ENCODE measurements at places on chromosomes 1 and 21.
A peak's percentile ranks its signal among the peaks of the same experiment; 100 is the strongest.

GRCh38 chr1:36443297-36443696, 7.0 kb downstream of the OSCP1 start:
- DNase-seq = no peak

- DNase-seq = no peak
These were observed 12.2 kb downstream of the OR2B11 start for GRCh38 chr1:247445526-247446356.

GRCh38 chr1:24189528-24189927, 2.4 kb upstream of the IFNLR1 start:
- peak; percentile 84 for DNase-seq

GRCh38 chr1:206005778-206006180, 2.6 kb upstream of the RAB7B start:
- DNase-seq = no peak

DNA sequence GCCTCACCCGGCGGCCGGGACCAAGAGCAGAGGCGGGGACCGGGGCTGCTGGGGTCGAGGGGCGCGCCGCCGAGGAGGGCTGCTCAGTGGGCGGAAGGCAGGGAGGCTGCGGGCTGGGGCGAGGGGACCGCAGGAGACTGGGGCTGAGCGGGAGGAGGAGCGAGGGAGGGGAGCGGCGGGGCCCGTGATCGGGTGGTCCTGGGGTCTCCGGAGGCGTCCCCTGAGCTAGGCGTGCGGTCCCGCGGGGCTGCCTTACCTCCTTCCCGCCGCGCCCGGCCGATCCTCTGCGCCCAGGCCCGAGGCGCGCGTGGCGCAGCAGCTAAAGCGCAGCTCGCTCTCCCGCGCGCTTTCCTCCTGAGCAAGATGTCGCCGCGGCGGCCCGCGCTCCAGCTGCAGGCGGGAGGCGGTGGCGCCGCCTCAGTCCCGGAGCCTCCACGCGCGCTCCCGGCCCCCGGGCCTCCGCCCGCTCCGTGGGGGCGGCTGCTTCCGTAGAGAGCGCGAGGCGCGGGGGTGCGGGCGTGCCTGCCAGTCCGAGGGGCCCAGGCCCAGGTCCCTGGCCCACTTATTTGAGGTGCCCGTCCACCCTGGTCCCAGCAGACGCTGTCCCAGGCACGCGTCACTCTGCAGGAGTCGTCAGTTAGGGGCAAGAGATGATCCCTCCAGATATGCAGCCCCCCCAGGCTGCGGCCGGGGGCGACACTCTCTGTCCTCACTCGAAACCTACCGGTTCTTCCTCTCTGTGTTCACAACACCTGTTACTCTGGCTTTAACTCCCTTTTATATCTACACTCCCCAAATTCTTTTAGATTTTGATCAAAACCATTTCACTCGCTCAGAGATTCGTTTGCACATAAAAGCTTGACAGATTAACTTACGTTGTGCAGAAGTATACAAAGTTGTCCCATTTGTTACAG, at the start of gene CCSAP:
Gene CCSAP, minus strand, starts transcription at position 392 of the 914 bp plus-strand sequence. CDS start 582 bp downstream, outside the sequence.
- peak; percentile 47 for DNase-seq

DNA sequence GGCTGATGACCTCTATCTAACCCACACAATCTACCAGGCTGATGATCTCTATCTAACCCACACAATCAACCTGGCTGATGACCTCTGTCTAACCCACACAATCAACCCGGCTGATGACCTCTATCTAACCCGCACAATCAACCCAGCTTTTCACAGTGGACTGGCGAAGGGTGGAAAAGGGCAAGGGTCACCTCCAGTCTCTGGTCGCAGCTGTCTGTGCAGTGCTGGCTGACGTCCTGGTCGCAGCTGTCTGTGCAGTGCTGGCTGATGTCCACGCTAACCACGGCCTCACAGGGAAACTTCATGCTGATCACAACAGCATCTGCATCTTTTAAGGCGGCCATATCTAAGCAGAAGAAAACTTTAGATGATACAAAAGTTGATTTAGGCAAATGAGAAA, 12.2 kb upstream of the CCDC27 start:
- no peak for DNase-seq

DNA sequence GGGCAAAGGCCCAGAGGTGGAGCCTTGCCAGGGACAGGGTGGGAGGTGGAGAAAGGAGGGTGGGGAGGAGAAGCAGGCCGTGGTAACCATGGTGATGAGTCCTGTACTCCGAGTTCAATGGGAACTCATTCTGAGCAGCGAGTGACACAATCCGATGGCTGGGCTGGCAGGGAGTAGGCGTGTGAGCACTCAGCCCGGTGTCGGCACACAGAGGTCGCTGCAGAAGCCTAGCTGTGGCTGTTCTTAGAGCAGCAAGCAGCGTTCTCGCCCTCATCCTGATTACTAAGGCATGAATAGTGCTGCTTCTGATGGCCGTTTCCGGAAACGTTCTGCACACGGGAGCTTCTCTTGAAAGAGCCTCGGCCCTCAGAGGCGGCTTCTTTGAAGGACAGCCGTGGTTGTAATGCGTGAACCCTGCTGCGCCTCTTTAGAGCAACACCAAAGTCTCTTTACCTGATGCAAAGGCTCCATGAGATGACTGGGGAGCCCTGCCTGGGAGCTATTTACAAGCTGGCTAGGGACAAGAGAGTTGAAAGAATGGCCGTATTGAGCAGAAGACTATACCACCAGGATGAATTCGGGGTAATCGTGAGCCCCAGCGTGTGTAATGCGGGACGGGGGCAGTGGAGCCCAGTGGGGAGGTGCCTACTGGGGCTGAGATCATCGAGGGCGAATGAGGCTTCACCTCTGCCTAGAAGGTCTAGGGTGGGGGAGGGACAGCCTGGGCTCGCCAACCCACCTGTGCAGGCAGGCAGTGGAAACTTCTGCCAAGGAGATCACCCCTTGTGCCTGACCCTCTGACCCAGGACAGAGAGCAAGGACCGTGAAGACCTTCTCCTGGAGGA, 72.8 kb upstream of the PAX7 start:
- DNase-seq = peak; percentile 88

GRCh38 chr1:153688736-153689328, 10.3 kb downstream of the NPR1 start:
- no peak for DNase-seq

- DNase-seq = no peak
These were observed 447.6 kb upstream of the PRMT6 start for GRCh38 chr1:106608841-106609240.

DNA sequence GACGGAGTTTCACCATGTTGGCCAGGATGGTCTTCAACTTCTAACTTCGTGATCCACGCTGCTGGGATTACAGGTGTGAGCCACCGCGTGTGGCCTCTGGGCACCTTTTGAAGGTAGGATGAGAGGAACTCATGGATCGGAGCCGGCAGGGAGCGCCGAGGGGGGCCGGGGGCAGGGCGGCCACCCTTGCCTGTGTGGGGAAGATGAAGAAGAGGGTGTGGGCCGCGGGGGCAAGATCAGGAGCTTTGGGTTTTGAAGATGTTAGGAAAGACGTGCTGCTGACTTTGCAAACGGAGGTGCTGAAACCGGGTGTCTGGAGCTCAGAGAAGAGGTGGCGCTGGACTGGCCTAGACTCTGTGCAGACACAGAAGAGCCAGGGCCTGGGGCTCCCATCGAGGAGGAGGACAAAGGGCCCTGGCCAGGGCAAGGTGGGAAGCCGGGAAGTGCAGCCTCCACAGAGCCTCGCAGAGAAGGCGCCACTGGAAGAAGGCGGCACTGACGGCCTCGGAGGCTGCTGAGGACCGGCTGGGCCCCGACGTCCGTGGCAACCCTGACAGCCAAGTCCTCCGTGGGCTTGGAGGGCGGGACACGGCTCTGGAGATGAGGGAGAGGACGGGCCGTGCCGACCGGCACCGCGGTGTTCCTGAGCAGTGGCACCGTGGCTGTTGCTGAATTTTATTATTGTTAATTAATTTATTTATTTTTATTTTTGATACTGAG, 13.7 kb downstream of the RNF223 start:
- no peak for DNase-seq

DNA sequence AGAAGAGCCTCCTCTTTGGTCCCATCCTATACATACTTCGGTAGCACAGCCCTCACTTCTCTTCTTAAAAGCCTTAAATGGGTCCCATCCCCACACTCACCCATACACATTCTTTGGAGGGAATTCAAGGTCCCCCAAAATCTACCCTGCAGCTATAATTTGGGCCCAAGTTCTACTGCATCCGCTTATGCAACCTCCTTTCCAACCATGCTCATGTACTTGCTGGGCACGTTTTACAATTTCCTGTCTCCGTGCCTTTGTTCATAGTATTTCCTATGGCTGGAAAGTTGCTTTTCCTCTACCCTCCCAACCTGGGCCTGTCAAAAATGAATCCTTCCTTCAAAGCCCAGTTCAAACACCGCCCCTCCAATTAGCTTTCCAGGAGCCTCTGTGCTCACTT, 99.7 kb downstream of the SLC45A1 start:
- no peak for DNase-seq

- no peak for DNase-seq
These were observed 28.7 kb downstream of the MRPL37 start for GRCh38 chr1:54228638-54229079.

GRCh38 chr1:6260433-6260934, 414 bp downstream of the GPR153 start:
- DNase-seq = no peak

- DNase-seq = peak; percentile 83
These were observed 101.0 kb downstream of the PDE9A start for GRCh38 chr21:42754270-42754933.

- DNase-seq = no peak
These were observed 5.0 kb upstream of the MEAF6 start for GRCh38 chr1:37519613-37520012.

DNA sequence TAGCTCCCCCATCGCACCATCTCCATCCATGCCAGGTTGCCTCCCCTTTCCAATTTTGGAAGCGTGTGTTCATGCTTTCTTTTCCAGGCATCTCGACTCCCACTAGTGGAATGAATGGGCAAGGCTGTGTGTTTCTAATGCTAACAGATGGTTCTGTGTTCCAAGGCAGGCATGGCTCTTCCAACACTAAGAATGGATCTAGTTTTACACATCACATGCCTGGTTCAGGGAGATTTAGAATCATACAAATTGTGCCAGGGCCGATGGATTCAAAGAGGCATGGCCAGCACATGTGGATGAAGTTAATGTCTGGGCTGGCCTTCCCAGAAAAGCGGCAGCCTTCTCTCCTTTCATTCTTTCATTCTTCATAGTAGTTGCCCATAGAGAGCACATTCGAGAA, 438.7 kb downstream of the PRDM2 start:
- peak; percentile 68 for DNase-seq

DNA sequence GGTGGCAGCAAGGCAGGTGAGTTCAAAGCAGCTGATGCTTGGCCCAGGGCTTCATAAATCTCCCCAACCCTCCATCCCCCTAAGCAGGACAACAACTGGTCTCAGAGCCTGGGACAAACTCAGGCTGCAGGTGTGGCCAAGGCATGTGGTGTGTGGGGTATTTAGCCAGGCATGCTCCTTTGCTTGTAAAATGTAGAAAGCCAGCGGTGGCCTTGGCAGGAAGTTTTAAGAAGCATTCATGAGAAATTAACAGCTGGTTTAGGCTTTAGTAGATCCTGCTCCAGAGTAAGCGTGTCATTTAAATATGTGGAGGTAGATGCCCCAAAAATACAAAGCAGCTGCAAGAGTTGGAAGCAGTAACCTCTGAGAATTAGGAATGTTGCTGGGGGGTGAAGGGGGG, 44.8 kb downstream of the NTPCR start:
- DNase-seq = no peak

DNA sequence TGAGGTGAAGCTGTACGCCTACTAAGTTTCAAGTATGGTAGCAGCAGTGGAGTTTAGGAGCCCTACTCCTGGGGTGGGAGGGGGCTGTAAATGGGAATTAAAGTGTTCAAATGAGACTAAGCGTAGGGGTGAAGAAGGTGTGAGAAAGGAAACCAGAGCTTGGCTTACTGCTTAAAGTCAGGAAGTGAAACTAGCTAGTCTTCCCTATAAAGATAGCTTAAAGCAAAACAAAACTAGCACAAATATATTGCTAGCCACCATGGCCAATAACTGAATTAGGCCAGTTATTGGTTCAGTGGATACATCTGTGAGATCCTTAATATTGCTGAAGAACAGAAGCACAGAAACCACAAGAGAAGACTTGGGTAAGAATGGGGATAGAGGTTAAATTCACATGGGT, 492.2 kb upstream of the PKN2 start:
- DNase-seq = no peak

- peak; percentile 47 for DNase-seq
These were observed 14.3 kb downstream of the RRP15 start for GRCh38 chr1:218299416-218299815.

DNA sequence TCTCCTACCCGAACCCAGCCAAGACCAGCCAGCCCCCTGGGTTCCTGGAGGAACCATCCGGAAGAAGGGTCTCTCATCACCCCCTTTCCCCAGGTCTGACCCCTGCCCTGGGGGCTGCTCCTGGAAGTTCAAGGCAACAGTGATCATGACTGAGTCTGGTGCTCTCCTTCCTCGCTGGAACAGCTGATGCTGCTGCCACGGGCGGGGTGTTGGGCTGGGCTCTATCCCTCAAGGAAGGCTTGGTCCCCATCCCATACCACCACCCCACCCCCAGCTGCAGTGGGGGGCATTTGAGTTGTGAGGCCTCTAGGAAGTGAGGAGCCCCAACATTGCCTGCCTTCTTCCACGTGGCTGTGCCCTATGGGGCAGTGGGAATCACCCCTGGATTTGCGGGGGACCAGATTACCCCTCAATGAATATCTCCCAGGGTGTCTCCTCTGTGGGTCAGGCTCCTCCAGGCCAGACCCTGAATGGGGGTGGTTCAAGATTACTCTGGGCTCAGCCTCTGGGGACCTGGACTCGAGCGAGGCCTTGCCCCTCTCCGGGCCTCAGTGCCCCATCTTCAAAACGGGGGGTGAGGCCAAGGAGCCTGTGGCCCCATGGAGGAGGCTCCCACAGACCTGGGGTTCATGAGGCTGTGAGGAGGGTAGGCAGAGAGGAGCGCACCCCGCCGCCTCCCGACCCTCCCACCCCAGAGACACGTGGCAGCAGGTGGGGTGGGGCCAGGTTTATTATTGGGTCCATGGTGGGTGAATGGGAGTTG, 2.8 kb downstream of the MASP2 start:
- DNase-seq = no peak

GRCh38 chr1:159763686-159764085, 17.1 kb upstream of the DUSP23 start:
- no peak for DNase-seq

DNA sequence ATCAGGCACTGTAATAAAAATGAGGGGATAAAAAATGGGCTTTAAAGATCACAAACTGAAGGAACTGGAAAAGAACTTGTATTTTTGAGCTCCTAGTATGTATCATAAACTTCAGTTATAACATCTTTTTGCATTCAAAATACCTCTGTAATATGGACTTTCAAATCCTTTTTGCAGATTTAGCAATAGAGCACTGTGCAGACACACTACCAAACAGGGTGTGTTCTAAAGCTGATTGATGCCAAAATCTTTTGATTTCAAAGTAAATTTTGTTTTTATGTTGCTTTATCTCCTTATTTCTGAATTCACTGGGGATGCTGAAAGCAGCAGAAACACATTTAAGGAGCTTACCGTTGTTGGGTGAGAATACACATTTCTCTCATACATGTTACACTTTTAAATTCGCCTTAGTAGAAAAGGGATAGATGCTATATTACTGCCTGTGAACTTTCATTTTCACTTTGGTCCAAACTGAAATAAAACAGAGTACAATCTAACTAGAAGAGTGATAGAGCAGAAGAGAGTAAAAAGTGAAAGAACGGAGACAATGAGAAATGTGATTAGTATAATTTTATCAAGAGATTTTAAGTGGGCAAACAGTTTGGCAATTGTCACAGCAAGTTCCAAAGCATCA, 1126.6 kb downstream of the BRINP3 start:
- no peak for DNase-seq

GRCh38 chr1:227736814-227737432, 1.7 kb downstream of the SNAP47 start:
- DNase-seq = no peak
